NCI-H774 (cell line): ENCODE measurements at places on chromosomes 7 and 10.
A peak's percentile ranks its signal among the peaks of the same experiment; 100 is the strongest.

GRCh38 chr7:89232-90019 lies 102.9 kb upstream of the FAM20C start:
- no peak for DNase-seq

DNA sequence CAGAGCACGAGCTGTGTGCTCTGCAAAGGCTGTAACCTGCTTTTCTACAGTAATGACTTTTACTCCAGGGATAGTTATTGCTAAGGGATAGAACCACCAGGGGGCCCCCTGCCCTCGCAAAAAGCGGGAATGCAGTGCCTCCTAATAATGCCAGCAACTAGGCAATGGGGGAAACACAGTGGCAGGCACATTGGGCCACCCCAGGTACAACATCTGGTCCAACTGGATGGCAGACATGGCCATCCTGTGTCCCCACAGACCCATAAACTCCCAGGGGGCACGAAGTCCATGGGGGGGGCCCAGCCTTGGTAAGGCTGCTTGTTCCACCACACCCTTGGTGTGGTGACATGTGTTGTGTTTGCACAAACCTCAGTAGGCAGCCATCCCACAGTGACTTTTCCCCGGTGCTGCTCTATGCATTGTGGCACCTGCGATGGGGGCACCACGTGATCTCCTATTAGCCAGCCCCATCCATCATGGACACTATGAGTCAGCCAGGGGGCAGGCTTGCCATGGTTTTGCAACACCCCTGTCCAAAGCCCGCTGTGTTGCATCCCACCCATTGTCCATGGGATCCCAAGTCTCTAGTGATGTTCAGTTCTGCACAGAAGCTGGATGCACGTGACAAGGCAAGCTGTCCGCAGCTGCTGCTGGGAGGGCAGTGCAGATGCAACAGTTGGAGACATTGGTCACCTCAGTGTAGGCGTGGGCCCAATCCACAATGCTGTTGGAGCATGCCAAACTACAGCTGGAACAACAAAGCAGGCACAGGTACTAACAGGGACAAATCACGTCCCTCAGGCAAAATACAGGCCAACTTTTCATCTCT lies 84.0 kb downstream of the ANLN start:
- peak; percentile 37 for DNase-seq

DNA sequence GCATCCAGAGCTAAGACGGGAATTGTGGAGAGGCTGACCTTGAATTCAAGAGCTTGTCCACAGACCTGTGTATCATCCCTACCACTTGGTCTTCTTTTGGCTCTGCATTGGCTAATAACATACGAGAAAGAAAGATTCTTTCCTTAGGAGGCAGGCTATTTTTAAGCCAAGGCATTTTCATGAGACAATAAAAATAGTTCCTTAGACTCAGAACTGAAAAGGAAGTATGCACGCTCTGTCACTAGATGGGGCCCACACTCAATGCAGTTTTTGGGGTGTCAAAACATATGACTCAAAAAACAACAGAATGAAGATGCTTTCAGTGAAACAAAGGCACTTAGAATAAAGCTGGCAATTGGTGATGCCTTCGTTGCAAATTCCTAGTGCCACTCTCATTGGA lies 265.9 kb upstream of the DGKB start:
- DNase-seq: no peak

GRCh38 chr7:133135451-133135850 lies 53.6 kb upstream of the CHCHD3 start:
- DNase-seq: no peak

- no peak for DNase-seq
Observed at GRCh38 chr10:44394696-44395381, 9.9 kb upstream of the CXCL12 start.

- no peak for DNase-seq
Observed at GRCh38 chr7:18974803-18975202, 142.6 kb downstream of the TWIST1 start.

GRCh38 chr10:43960477-43960876 lies 311.8 kb upstream of the ZNF32 start:
- DNase-seq: no peak
